ENCODE measurements at places on chromosomes 5 and 9.

- DNase-seq: no peak
Measured at GRCh38 chr5:39254671-39255070, 35.3 kb upstream of the FYB1 start.

GRCh38 chr9:136245219-136246150 is at the start of gene QSOX2:
Gene QSOX2, minus strand, starts transcription at chr9:136245812. Its CDS starts 9 bp downstream, at chr9:136245803.
- no peak for DNase-seq

DNA sequence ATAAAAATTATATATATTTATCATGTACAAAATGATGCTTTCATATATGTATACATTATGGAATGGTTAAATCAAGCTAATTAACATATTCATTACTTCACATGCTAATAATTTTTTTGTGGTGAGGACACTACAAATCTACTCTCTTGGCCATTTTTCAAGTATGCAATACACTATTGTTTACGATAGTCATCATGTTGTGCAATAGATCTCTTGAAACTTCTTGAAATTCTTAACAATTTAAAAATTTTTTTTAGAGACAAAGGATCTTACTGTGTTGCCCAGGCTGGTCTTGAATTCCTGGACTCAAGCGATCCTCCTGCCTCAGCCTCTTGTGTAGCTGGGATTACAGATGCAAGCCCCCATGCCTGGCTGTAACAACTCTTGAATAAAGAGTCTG is 45.2 kb upstream of the SHOC1 start:
- DNase-seq: no peak

DNA sequence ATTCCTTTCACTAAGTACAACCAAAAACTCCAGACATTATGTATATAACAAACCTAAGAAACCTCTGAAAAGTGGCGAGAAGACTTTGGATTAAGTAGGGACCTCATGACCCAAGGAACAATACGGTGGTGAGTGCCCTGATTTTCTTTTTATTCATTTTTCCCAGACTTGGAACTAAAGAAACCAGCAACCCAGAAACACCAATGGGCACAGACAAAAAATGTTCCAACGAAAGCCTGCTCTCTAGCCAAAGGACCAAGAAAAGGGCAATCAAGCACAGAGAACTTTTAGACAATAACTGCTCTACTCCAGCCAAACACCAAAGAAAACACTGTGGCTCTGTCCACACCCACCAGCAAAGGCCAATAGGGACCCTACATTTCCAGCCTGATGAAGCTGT is 66.2 kb upstream of the SSBP2 start:
- no peak for DNase-seq

GRCh38 chr9:78775211-78775610 is 478.3 kb downstream of the PSAT1 start:
- DNase-seq: no peak

- DNase-seq: no peak
Measured at GRCh38 chr9:101510459-101510858, 23.2 kb upstream of the RNF20 start.

- DNase-seq: no peak
Measured at GRCh38 chr5:27124590-27124989, 86.2 kb upstream of the CDH9 start.

DNA sequence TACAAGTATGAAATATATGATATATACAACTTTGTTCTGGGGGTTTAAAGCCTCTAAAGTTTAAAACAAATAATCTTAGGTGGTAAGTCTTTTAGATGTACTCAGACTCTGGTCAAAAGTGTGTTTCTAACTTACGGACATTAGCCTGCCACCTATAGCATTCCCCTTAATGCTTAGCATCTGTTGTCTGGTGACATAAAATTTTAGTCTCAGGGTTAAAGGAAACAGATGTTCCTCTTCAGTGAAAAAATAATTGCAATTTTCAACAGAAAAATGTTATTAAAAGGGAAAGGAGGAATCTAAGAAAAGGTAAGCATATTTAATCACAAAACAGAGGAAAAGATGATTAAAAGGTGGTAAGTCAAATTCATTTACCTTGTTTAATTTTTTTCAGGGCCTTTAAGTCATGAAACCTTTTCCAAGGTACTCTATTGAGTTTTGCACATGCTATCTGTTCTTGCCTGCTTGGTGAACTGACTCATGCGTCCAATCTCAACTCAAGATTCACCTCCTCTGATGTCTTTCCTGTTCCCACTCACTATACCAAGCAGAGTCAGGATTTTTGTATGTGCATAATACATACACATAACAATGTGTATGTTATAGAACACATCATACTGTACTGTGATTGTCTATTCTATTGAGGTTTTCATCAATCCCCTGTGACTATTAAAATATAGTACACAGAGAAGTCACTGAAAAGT is 7.9 kb downstream of the TMEM167A start:
- no peak for DNase-seq

GRCh38 chr9:119117409-119117808 is 251.8 kb downstream of the BRINP1 start:
- no peak for DNase-seq

- no peak for DNase-seq
Measured at GRCh38 chr5:105865834-105866233, 1804.9 kb downstream of the EFNA5 start.

DNA sequence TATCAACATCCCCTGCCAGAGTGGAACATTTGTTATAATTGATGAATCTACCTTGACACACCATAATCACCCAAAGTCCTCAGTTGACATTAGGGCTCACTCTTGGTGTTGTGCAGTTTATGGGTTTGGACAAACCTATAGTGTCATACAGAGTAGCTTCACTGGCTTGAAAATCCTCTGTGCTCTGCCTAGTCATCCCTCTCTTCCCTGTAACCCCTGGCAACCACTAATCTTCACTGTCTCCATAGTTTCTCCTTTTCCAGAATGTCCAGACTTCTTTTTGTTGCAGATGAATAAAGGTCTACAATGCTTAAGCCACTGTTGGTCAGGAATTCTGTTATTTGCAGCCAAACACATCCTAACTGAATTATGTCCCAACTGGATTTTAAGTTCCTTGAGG is 22.5 kb upstream of the SUB1 start:
- DNase-seq: no peak

- DNase-seq: no peak
Measured at GRCh38 chr5:127186657-127187056, 103.9 kb upstream of the MEGF10 start.

DNA sequence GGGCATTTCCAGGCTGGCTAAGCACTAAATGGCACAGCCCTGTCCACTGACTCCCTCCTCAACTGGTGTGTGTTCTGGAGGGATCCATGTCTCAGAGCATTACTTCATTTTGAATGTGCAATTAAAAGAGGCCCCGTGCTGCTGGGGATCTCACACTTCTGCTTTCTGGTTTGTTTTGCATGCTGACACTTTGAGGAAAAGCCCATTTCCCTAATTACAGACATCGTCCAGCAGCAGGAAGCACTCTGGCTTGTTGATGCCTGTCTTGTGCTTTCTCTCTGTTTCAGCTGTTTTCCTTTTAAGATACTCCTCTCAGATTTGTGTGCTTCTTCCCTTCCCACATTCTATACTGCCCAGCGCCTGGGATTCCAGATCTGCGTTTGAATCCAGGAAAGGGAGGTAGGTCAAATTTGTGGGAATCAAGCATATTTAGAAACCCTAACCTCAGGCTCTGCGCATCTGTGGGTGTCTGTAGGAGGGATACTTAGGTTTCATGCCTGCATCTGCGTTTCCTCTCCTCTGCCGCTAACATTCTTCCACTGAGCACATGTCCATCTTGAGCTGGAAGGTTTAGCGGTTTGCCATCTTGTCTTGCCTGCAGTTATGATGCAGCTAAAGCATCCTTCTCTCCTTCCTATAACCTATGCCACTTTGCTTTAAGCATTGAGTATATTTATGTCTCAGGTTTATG is 25.7 kb downstream of the SYK start:
- no peak for DNase-seq

- DNase-seq: no peak
Measured at GRCh38 chr5:15383469-15383868, 116.5 kb upstream of the FBXL7 start.
